ENCODE measurements at places on chromosomes 3 and 15.

DNA sequence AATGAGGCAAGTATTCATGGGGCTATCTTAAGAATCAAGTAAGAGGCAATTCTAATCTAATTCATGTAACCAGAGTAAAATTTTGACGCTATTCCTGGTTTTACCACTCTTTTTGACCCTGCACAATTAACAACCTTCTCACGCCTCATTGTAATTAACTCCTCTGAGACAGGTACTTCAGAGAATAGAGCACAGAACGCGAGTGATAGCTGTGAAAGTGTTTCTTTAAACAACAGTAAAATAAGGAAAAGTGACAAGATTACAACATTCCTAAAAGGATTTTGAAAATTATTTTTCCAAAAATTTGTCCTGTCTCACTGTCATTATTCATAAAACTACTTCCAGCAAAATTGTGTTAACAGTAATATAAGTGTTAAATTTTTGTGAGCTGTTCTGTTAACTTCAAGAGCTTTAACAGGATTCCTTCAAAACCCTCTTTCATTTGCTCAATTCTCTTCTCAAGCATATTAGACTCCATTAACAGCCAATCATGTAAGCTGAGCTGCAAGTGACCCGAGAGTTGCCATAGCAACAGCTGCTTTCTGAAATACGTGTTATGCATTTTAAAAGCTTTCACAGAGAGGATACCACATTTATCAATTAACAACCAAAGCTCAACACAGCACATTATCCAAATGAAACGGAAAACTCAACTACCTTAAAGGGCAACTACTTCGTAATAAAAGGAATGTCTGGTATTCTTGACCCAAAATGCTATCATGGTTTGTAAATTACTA, 93.1 kb downstream of the STAG1 start:
- no peak for DNase-seq

- DNase-seq: no peak
Observed at GRCh38 chr3:169112153-169112892, 551.2 kb downstream of the MECOM start.

- no peak for DNase-seq
Observed at GRCh38 chr3:13379201-13379830, 40.8 kb downstream of the NUP210 start.

DNA sequence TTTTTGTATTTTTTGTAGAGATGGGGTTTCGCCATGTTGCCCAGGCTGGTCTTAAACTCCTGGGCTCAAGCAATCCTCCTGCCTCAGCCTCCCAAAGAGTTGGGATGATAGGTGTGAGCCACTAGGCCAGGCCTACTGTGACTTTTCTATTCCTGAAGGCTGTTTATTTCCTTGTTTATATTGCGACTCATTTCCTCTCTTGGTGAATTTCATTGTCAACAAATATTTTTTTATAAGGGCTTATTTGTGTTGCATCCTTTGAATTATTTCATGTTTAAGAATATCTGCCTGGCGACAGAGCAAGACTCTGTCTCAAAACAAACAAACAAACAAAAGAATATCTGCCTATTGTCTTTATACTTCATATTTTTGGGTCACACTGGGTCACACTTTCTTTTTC, 29.4 kb upstream of the MCCC1 start:
- DNase-seq: no peak

- no peak for DNase-seq
Observed at GRCh38 chr3:171770689-171771620, 39.3 kb downstream of the PLD1 start.

DNA sequence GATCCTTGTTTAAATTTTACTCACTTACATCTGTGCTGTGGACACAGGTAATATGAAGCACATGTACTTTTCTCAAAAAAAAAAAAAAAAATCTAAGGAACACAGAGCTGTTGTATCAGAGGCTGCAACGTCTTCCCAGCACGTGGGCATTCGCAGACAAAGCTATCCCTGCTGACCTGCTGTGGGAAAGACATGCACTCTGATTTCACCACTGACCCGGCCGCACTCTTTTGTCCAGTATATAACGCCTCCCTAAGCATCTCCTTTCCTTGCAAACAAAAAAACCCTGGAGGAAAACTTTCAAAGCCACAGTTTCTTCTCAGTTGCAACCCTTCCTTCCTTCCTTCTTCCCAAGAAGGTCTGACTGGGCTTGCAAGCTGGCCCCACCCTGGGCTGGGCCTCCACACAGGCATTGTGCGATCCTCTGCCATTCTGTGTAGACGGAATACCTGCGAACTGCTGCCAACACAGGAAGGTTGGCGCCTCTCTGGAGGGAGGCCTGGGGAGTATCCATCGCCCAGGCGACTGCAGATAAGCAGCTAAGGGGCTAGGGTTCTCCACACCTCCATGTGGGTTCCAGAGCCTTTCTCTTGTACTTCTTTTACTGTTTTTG, 50.8 kb downstream of the SLC12A8 start:
- no peak for DNase-seq

DNA sequence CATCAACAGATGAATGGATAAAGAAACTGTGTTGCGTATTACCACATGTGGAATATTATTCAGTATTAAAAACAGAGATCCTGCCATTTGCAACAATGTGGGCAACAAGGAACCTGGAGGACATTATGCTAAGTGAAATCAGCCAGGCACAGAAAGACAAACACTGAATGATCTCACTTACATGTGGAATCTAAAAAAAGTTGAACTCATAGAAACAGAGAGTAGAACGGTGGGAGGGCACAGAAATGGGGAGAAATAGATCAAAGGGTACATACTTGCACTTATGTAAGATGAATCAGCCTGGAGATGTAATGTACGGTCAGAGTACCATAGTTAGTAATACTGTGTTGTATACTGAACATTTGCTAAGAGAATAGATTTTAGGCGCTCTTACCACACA, 29.8 kb upstream of the MUC13 start:
- DNase-seq: no peak

DNA sequence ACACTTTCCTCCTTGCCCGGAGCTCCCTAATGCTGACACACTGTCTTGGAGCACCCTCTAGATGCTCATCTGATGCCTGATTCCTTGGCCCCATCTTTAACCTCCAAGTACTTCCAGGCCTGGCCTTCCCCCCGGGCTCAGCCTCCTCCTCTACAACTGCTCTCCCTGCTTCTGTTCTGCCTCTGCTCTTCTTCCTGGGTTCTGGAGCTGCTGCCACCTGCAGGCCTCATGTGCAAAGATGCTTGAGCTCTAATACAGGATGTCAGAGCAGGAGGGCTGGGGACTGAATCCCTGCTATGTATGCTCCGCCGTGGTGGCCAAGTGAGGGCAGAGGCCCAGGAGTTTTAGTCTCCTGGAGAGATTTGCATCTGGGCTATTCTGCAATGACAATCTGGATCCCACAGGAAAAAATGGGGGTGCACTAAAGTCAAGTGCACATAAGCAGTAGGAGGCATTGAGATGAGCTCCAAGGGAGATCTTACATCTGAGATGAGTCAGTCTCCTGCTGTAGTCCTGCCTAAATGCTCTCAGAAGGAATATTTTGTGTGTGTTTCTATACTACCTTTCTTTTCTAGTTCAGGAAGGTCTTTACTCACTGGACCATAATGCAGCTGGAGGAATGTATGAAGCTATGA, 296.3 kb downstream of the UACA start:
- no peak for DNase-seq

GRCh38 chr3:79724206-79724605, 43.6 kb downstream of the ROBO1 start:
- no peak for DNase-seq

GRCh38 chr3:172478116-172478515, 29.9 kb upstream of the GHSR start:
- no peak for DNase-seq

GRCh38 chr3:78967061-78967460, 800.7 kb downstream of the ROBO1 start:
- DNase-seq: no peak

GRCh38 chr15:61794881-61795280, 265.4 kb downstream of the VPS13C start:
- no peak for DNase-seq

DNA sequence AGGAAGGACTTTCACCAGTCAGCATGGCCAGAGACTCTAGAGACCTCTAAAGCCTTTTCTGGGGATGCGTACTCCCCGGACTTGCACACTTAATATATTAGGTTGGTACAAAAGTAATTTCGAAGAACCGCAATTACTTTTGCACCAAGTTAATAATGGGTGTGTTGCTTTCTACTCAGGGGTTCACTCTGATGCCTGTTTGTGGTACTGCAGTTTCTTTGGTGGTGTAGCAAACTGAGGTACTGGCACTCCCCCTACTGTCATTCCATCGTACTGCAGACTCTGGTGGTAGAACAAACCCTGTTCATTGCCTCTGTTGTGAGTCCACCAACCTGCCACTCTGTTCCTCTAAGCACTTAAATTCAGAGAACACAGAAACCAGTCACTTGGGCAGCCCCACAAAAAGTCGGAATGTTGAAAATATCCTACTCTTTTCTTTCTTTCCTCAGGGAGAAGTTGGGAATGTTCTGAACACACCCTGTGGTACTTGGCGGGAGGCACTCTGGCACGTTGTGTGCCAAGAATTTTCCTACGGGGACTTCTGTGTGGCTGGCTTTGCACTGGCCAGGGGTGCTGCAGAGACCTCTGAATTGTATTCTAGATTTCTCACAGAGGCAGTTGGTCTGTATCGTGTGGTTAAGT, 46.3 kb downstream of the GABRG3 start:
- peak; percentile 62 for DNase-seq

DNA sequence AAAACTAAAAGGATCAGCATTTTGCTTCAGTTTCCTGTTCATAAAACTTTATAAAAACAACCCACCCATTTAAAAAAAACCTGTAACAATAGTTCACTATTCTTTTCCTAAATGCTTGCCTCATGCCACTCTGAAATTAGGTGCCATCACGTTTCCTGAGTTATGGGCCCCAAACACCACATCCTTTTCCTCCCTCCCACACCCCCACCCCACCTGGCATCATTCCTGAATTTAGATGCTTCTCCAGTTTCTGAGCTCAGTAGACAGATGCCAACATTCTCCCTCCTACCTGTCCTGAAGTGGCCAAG, 11.9 kb upstream of the ARHGEF3 start:
- no peak for DNase-seq

GRCh38 chr3:30713885-30714503, 107.6 kb downstream of the TGFBR2 start:
- no peak for DNase-seq

DNA sequence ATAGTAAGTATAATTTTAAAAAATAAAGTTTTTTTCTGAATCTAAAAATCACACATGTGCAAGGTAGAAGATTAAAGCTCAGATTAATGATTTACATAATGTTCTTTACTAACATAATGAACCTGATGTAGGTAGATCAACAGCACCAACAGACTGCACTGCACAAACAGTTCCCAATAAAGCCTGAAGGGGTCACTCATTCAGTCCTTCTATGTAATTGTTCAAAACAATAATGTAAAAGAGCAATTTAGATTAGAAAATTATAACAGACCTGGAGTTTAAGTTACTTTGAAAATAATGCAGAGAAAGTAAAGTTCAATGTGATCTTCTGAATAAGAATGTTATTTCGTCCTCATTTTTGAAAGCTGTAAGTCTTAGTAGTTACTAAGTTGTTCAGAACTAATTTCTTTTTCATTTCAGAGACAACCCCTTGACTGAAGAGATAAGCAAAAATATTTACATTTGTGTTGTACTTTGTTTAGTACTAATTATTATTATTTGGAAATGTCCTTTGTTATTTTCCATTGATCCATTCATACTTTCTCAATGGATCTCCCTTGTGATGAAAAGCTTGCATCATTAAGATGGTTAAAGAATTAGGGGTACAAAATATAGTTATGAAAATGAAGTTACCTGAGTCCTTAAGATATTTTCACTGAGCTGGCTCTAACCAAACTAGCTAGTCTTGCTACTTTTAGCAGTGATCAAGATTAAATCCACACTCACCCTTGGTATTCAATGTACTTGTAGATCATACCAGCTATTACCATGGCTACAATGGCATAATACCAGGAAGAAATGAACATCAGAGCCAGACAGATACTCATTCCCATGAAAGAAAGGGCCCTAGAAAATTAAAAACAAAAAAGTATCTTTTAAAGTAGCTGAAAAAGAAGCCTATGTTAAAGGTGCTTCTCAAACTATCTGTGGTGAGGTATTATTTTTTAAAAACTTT, 16.8 kb downstream of the EMC4 start:
- DNase-seq: peak; percentile 27

- DNase-seq: no peak
Observed at GRCh38 chr3:34070831-34071585, 272.6 kb downstream of the PDCD6IP start.

DNA sequence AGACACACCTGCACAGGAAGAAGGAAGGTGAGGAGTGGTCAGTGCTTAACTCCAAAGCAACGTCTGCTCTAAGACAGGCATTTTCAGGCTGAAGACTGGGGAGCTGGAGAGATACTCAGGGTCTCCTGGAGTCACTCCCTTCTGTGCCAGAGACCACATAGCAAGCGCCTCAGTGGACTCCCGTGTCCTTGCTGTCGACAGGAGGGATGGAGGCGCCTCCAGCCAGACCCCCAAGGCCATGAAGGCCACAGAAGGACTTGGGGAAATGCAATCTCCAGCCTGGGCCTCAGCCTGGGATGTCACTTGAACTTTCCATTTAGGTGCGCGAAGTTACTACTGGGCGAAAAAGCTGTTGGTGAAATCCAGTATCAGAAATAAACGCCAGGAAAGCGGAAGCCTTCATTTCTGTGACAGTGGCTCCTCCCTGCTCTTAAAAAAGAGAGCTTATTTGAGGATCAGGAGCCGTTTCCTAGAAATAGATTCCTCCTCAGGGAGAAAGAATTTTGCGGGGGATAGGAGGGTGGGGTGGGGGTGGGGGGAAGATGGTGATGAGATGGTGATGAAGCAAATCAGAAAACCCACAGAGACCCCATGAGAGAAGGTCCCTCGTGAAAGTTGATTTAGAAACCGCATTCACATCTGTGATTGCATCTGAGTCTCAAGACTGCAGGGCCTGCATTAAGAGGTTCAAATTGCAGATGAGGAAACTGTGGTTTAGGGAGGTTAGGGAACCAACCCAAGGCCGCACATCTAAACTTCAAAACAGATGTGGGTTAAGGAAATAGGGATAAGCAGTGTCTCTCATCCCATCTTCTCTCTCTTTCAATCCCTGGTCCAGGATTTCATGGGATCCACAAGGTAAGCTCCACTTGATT, 78.8 kb downstream of the ATP2B2 start:
- no peak for DNase-seq

- DNase-seq: no peak
Observed at GRCh38 chr3:45665101-45665572, 24.1 kb upstream of the SACM1L start.
